ENCODE measurements at places on chromosomes 16 and 17. TPM values are rescaled to one million over a fixed set of nuclear protein-coding genes. Genes with fewer than 3 reads are reported as not detected.

ARSG gene
- total RNA-seq = 0.90 TPM

KRT32 gene
- total RNA-seq = not detected

HOXB1 gene
- under 0.01 TPM for total RNA-seq

BCAR1 gene
- total RNA-seq = 32.5 TPM

NOD2 gene
- 11.6 TPM for total RNA-seq

ATP2A1 gene
- total RNA-seq = 0.13 TPM

CD300E gene
- not detected for total RNA-seq

SDR42E1 gene
- 29.1 TPM for total RNA-seq

PRAC2 gene
- total RNA-seq = not detected

IGSF6 gene
- 0.26 TPM for total RNA-seq

ADAP2 gene
- total RNA-seq = 3.4 TPM

C16orf86 gene
- 0.26 TPM for total RNA-seq

SBK1 gene
- total RNA-seq = under 0.01 TPM

SLC16A6 gene
- total RNA-seq = 0.26 TPM

TBC1D26 gene
- total RNA-seq = not detected

HSF4 gene
- 8.1 TPM for total RNA-seq

SPN gene
- total RNA-seq = not detected

UBB gene
- 1,827 TPM for total RNA-seq

CPNE7 gene
- total RNA-seq = 1.1 TPM

KRTAP4-9 gene
- not detected for total RNA-seq

KRTAP1-5 gene
- not detected for total RNA-seq

HES7 gene
- total RNA-seq = 0.13 TPM

OR3A1 gene
- not detected for total RNA-seq

GPR179 gene
- total RNA-seq = under 0.01 TPM

KLHL10 gene
- total RNA-seq = 0.13 TPM

GCGR gene
- total RNA-seq = not detected

CD300H gene
- not detected for total RNA-seq

DPEP2 gene
- total RNA-seq = not detected

MRTFB gene
- 11.3 TPM for total RNA-seq

SLC38A8 gene
- not detected for total RNA-seq

IGF2BP1 gene
- not detected for total RNA-seq

TPSD1 gene
- not detected for total RNA-seq

TMEM204 gene
- under 0.01 TPM for total RNA-seq

HBA1 gene
- total RNA-seq = not detected

TBC1D3D gene
- 0.13 TPM for total RNA-seq

ABCA9 gene
- 0.13 TPM for total RNA-seq

HBA2 gene
- not detected for total RNA-seq

MYOCD gene
- total RNA-seq = not detected

SLC22A31 gene
- total RNA-seq = 0.26 TPM

SLC9A5 gene
- total RNA-seq = 0.26 TPM

CCL13 gene
- not detected for total RNA-seq

SPIRE2 gene
- total RNA-seq = 0.79 TPM

SSTR5 gene
- total RNA-seq = not detected

MMP25 gene
- 0.13 TPM for total RNA-seq

COPRS gene
- 78.7 TPM for total RNA-seq

TMEM107 gene
- 20.2 TPM for total RNA-seq

Measured in bronchial epithelial cell (primary cell).